ENCODE measurements at places on chromosomes 7 and 10.
A peak's percentile ranks its signal among the peaks of the same experiment; 100 is the strongest.

- DNase-seq: peak; percentile 77
These were observed 1.8 kb downstream of the GRK5 start for GRCh38 chr10:119209035-119209735.

GRCh38 chr10:75431180-75432111, at the start of gene LRMDA:
LRMDA (plus strand) TSS chr10:75431624.
- DNase-seq: no peak

GRCh38 chr10:112852306-112852705, 97.7 kb upstream of the TCF7L2 start:
- DNase-seq: no peak

- no peak for DNase-seq
These were observed 52.2 kb upstream of the FXYD4 start for GRCh38 chr10:43318976-43319960.

- no peak for DNase-seq
These were observed 282.3 kb downstream of the KLF6 start for GRCh38 chr10:3502673-3503072.
